ENCODE measurements at places on chromosomes 12 and 14. TPM values are rescaled to one million over a fixed set of nuclear protein-coding genes. Genes with fewer than 3 reads are reported as not detected.

Gene SMAGP
- 25.6 TPM for total RNA-seq

Gene BEGAIN
- total RNA-seq: 3.1 TPM

Gene NELL2
- 4.5 TPM for total RNA-seq

Gene KRT83
- total RNA-seq: 0.08 TPM

Gene APEX1
- 86.7 TPM for total RNA-seq

Gene NUMB
- 14.2 TPM for total RNA-seq

Gene TAS2R42
- total RNA-seq: not detected

Gene ACSS3
- total RNA-seq: 12.5 TPM

Gene HOXC12
- 2.8 TPM for total RNA-seq

Gene DPY19L2
- total RNA-seq: 1.3 TPM

Gene SDS
- not detected for total RNA-seq

Gene LRRK2
- total RNA-seq: 1.4 TPM

Gene PZP
- not detected for total RNA-seq

Gene GRIN2B
- total RNA-seq: 0.08 TPM

Gene PAPOLA
- 45.0 TPM for total RNA-seq

Gene SMIM41
- 0.72 TPM for total RNA-seq

Gene PLEK2
- not detected for total RNA-seq

Gene SLC11A2
- total RNA-seq: 17.7 TPM

Gene SLCO1B1
- total RNA-seq: not detected

Gene FAM186B
- 1.2 TPM for total RNA-seq

Gene A2M
- 0.85 TPM for total RNA-seq

Gene HOXC10
- total RNA-seq: 15.5 TPM

Gene DACT1
- total RNA-seq: 2.8 TPM

Gene RNASE9
- not detected for total RNA-seq

Gene LMNTD1
- total RNA-seq: 0.30 TPM

Gene TBC1D30
- 5.3 TPM for total RNA-seq

Gene LBHD2
- total RNA-seq: not detected

Gene TMEM63C
- 0.21 TPM for total RNA-seq

Gene FOXN4
- total RNA-seq: not detected

Gene KRT74
- total RNA-seq: not detected

Gene KIF26A
- total RNA-seq: not detected

Gene CCDC38
- not detected for total RNA-seq

Gene SOAT2
- not detected for total RNA-seq

Gene PLBD2
- 15.1 TPM for total RNA-seq

Gene TMEM132C
- total RNA-seq: not detected

Gene PCNX1
- total RNA-seq: 27.0 TPM

Gene RTL1
- 0.05 TPM for total RNA-seq

Gene GZMB
- not detected for total RNA-seq

Gene TAS2R14
- 2.2 TPM for total RNA-seq

Gene FLRT2
- total RNA-seq: 5.4 TPM

Gene HSPB8
- total RNA-seq: 2.9 TPM

Gene TAS2R9
- not detected for total RNA-seq

Gene NTN4
- 21.4 TPM for total RNA-seq

Gene WNT1
- not detected for total RNA-seq
